Tibial nerve (tissue), 4 donors: ENCODE measurements at places on chromosomes 6 and 20. TPM values are rescaled to one million over a fixed set of nuclear protein-coding genes. Genes with fewer than 3 reads are reported as not detected.

GRCh38 chr20:1567392-1568162, 10.1 kb upstream of the SIRPD start:
- DNase-seq, result no peak
- H3K27me3 ChIP-seq, result no peaks in the 10 kb centered on the region
- H3K27ac ChIP-seq, result no peak overlapping the region
- no peaks in the 10 kb centered on the region for H3K4me1 ChIP-seq
- H3K4me3 ChIP-seq, result no peak overlapping the region

- no peak for DNase-seq
- peak within 1 kb of the TSS; percentile 90 for H3K4me3 ChIP-seq
- no peaks in the 10 kb centered on the region for H3K27me3 ChIP-seq
- H3K4me1 ChIP-seq, result no peaks in the 10 kb centered on the region
- H3K36me3 ChIP-seq, result no peaks in the 10 kb centered on the region
- peak within 1 kb of the TSS; percentile 91 for H3K27ac ChIP-seq
Observed at GRCh38 chr20:9068841-9069663, at the start of gene PLCB4. Gene PLCB4, plus strand, starts transcription at chr20:9069087. Its CDS starts 238,728 bp downstream, at chr20:9307815.

- H3K4me3 ChIP-seq, result no peak overlapping the region
- no peaks in the 10 kb centered on the region for H3K4me1 ChIP-seq
- no peak for DNase-seq
- H3K27me3 ChIP-seq, result no peaks in the 10 kb centered on the region
- H3K36me3 ChIP-seq, result no peaks in the 10 kb centered on the region
Observed at GRCh38 chr20:61861054-61861841, 204.4 kb downstream of the TAF4 start.

DNA sequence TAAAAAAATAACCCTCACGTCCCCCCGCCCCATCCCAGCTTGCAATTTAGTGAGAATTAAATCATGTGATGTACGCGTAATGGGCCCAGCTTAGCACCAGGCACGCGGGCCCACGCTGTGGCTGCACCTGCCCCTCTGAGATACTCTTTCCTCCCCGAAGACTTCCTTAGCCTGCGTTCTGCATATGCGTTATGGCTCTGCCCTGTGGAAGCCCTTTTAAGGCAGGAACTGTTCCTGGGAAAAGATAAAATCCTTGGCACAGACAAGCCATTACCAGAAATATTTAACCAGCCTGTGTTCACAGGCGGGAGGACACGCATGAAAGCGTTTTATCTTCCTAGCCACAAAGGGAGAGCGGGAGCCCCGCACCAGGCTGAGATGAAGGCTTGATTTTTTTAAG, 311.0 kb downstream of the LRFN2 start:
- H3K4me1 ChIP-seq, result no peaks in the 10 kb centered on the region
- no peak overlapping the region for H3K4me3 ChIP-seq
- no peak for DNase-seq
- H3K36me3 ChIP-seq, result no peaks in the 10 kb centered on the region
- H3K27me3 ChIP-seq, result no peaks in the 10 kb centered on the region

DNA sequence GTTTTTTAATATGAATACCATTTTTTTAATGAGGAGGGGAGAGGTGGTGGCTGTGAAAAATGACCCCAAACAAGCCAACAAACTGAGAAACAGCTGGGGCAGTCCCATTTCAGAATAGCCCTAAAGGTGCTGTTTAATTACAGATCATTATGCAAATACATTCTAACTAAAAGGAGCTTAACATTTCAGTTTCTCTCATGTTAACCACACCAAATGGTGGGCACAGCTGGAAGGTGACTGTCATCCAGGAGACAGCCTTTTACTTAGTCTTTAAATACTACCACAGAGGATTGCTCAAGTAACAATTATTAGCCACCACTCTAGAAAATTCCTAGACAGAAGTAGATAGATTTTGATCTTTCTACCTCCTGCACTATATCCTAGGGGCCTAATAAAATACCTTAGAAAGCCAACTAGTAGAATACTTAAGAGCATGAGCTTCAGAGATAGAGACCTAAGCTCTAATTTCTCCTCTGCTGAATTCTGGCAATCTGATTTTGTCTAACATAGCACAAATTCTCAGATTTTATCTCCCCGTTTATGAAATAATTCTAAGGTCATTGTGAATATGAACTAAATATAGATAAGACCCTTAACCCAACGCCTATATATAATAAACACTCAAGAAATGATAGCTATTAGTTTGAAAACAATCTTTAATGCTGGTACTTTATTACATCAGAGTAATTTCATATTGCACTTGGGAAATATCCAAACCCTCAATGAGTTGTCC, 615.1 kb upstream of the NRSN1 start:
- DNase-seq, result no peak
- no peaks in the 10 kb centered on the region for H3K27me3 ChIP-seq
- no peaks in the 10 kb centered on the region for H3K4me1 ChIP-seq
- H3K36me3 ChIP-seq, result no peaks in the 10 kb centered on the region
- no peak overlapping the region for H3K4me3 ChIP-seq

- DNase-seq, result peak; percentile 10
- H3K4me3 ChIP-seq, result peak overlapping the region; percentile 84
- no peaks in the 10 kb centered on the region for H3K36me3 ChIP-seq
- no peaks in the 10 kb centered on the region for H3K27me3 ChIP-seq
- H3K4me1 ChIP-seq, result peaks cover 17% of the 10 kb centered on the region
- H3K27ac ChIP-seq, result peak overlapping the region; percentile 50
Observed at GRCh38 chr6:17393892-17394631, 667 bp downstream of the CAP2 start.

GRCh38 chr6:126312013-126312665, 27.8 kb upstream of the CENPW start:
- no peaks in the 10 kb centered on the region for H3K4me1 ChIP-seq
- no peak overlapping the region for H3K4me3 ChIP-seq
- DNase-seq, result no peak
- no peaks in the 10 kb centered on the region for H3K36me3 ChIP-seq

SLC12A5 gene
- total RNA-seq, result not detected

DNA sequence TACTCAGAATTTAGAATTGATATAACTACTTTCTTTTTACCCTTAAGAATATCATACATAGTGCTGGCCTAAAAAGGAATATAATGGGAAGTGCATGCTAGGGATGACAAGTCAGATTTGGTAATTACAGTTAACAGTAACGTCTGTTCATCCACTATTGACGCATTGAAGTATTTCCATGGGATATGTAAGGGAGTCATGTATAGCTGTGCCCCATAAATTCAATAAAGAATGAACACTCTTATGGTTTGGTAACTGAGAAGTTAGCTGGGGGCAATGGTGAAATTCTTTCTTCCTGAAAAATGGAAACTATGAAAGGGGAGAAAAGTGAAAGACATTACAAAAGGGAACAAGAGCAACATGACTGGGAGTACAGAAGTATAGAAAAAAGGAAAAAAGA, 2.6 kb upstream of the COL19A1 start:
- H3K27ac ChIP-seq, result no peak overlapping the region
- no peaks in the 10 kb centered on the region for H3K36me3 ChIP-seq
- DNase-seq, result no peak
- H3K4me1 ChIP-seq, result peaks cover 4% of the 10 kb centered on the region
- no peaks in the 10 kb centered on the region for H3K27me3 ChIP-seq

- no peak for DNase-seq
- H3K27ac ChIP-seq, result no peak overlapping the region
- H3K27me3 ChIP-seq, result no peaks in the 10 kb centered on the region
- no peaks in the 10 kb centered on the region for H3K4me1 ChIP-seq
Observed at GRCh38 chr20:46774236-46774635, 64.8 kb downstream of the SLC2A10 start.

GRCh38 chr6:53658992-53659391, 6.6 kb downstream of the KLHL31 start:
- no peaks in the 10 kb centered on the region for H3K4me1 ChIP-seq
- no peak overlapping the region for H3K27ac ChIP-seq
- no peak for DNase-seq
- no peaks in the 10 kb centered on the region for H3K27me3 ChIP-seq
- H3K36me3 ChIP-seq, result no peaks in the 10 kb centered on the region

DNA sequence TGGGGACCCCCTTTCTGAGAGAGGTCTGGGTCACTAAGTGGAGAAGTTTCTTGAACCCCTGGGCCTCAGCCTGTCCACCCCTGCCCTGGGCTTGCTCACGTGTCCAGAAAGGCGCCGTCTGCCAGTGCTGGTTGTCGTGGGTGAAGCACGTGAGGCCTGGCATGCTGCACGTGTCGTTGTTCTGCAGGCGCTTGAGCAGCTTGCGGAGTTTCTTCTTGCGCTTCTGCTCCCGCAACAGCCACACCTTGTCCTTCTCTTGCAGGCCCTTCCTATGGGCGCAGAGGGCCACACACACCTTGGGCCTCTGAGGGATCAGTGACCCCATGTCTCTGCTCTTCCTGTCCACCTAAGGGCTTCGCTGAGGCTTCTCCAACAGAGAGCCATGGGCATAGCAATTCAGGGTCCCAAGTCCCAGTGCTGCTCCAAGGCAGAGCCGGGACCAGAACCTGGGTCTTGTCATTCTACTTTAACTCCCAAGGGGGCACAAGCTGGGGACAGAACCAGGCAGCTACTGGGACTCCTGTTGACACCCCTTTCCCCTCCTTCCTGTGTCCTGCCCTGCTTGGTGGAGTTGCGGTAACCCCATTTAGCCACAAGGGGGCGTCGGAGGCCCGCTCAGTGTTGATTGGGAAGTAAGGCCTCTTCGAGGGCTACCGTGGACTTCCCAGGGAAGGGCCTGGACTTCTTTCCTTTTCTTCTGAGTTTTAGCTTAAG, 121.8 kb downstream of the SULF2 start:
- no peaks in the 10 kb centered on the region for H3K36me3 ChIP-seq
- no peaks in the 10 kb centered on the region for H3K4me1 ChIP-seq
- no peaks in the 10 kb centered on the region for H3K27me3 ChIP-seq
- H3K27ac ChIP-seq, result no peak overlapping the region
